ENCODE measurements at places on chromosomes 11 and 22. TPM values are rescaled to one million over a fixed set of nuclear protein-coding genes. Genes with fewer than 3 reads are reported as not detected.

FAM180B gene
- total RNA-seq, result not detected

- peaks cover 17% of the 10 kb centered on the region for H3K4me1 ChIP-seq
- H3K27me3 ChIP-seq, result peaks cover 74% of the 10 kb centered on the region
- DNase-seq, result no peak
- no peak overlapping the region for H3K27ac ChIP-seq
- no peak overlapping the region for H3K4me3 ChIP-seq
Measured at GRCh38 chr22:47291565-47292495, 529.4 kb downstream of the TBC1D22A start.

DNA sequence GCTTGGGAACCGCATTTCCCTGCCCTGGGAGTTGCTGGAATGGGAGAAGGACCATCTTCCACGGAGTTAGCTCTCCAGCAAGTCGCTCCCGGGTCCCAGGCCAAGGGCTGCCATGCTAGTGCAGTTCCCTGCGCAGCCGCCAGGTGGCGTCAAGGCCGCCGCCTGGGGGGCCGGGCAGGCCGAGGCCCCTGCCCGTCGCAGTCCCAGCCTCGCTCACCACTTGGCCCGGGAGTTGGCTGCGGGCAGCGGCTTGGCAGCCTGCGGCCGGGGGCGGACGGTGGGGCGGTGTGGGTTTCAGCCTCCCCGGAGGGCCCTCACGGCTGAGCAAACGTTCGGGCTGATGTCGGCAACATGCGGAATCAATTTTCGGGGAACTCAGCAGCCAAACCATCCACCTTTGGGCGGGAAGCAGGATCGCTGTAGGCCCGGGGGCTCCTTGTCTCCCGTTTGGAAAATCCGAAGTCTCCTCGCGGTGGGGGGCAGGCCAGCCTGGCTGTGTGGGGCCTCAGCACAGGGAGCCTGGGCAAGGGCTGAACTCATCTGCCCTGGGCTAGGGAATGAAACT, 415.1 kb downstream of the SOX6 start:
- H3K36me3 ChIP-seq, result no peaks in the 10 kb centered on the region
- H3K27me3 ChIP-seq, result no peaks in the 10 kb centered on the region
- no peak overlapping the region for H3K27ac ChIP-seq

DNA sequence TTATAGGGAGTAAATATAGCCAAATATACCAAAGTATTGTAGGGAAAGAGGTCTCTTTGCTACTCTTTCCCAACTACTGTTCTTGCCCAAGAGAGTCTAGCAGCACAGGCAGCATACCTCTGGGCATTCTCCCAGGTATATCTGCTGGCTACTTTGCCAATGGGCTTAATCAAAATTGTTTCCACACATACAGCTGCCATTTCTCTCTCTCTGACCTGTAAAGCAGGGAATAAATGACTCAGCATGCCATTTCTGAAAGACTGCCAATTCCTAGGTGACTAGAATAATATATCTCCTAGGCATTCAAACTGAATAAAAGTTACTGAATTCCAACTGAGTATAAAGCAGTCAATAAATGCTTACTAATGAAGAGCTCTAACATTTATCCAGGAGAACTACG, 44.6 kb downstream of the RDX start:
- H3K4me1 ChIP-seq, result no peaks in the 10 kb centered on the region
- peaks cover 17% of the 10 kb centered on the region for H3K36me3 ChIP-seq
- H3K4me3 ChIP-seq, result no peak overlapping the region
- peak; percentile 5 for DNase-seq
